ENCODE measurements at places on chromosomes 3 and 15.

GRCh38 chr3:20136231-20136630 lies 49.8 kb downstream of the SGO1 start:
- DNase-seq, result no peak

- DNase-seq, result no peak
Observed at GRCh38 chr15:70902107-70902506, 9.5 kb downstream of the LRRC49 start.

DNA sequence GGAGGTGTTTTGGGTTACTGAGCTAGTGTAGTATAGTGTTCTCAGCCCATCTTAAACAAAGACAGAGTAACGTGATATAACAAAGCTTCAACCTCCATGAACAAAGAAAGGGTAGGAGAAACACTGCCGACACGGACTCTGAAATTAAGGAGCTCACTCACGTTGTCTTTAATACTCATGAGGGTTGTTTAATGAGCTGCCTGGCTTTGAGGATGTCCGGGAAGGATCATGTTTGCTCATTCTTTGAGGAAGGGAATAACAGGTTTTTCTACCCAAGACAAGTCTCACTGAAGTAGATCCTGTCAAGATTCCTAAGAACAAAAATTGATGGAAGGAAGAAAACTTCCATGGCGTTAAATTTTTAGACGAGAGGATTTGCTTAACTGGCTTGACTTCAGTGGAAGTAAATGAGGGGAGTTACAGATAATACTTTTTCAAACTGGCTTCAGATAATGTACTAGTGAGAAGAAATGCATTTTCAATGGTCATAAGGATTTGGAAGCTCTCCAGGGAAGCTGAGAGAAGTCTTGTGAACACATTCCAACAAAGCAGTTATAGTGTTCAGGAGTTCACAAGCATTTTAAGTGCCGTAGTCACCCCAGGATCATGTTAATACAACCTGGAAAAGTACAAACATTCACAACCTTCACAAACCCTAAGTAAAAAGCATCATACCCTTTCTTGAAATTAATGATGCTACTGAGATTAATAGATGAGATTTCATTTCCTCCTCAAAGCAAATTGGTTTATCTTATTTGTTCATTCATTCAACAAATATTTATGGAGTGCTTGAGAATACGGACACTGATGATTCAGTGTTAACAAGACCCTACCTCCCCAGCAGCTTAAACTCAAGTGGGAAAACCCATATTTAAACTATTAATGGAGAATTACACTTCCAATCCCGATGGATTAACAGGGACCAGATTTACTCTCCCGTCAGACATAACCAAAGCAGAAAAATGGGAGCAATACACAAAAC lies 101.5 kb downstream of the SHQ1 start:
- DNase-seq, result no peak

- DNase-seq, result no peak
Observed at GRCh38 chr3:140128631-140129030, 193.6 kb downstream of the CLSTN2 start.

- DNase-seq, result no peak
Observed at GRCh38 chr15:70936326-70936725, 43.7 kb downstream of the LRRC49 start.

GRCh38 chr15:50131617-50132016 lies 12.6 kb upstream of the ATP8B4 start:
- no peak for DNase-seq

- DNase-seq, result no peak
Observed at GRCh38 chr3:20099060-20099459, 58.8 kb downstream of the KAT2B start.

GRCh38 chr3:12179441-12179840 lies 20.7 kb upstream of the TIMP4 start:
- DNase-seq, result no peak

GRCh38 chr15:69496001-69496400 lies 43.4 kb downstream of the RPLP1 start:
- no peak for DNase-seq

- no peak for DNase-seq
Observed at GRCh38 chr3:32175607-32176197, 62.8 kb upstream of the CMTM8 start.

- no peak for DNase-seq
Observed at GRCh38 chr15:53833134-53833624, 73.7 kb upstream of the WDR72 start.

DNA sequence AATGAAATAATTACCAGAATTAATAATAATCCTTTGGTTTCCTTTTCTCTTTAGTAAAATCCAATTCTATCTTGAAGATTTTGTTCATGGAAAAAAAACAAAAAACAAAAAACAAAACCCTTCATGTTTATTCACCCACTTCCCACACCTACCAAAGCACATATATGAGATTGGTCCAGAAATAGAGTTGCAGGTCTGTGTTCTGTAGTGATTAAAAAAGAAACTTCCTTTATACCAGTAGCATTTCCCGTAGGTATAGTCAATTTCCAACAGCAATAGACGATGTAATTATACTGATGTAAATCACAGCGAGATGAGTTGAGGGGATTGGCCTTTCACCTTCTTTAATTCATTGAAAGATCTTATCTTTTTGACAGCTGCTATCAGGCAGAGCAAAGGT lies 194.6 kb downstream of the SOX2 start:
- DNase-seq, result no peak

DNA sequence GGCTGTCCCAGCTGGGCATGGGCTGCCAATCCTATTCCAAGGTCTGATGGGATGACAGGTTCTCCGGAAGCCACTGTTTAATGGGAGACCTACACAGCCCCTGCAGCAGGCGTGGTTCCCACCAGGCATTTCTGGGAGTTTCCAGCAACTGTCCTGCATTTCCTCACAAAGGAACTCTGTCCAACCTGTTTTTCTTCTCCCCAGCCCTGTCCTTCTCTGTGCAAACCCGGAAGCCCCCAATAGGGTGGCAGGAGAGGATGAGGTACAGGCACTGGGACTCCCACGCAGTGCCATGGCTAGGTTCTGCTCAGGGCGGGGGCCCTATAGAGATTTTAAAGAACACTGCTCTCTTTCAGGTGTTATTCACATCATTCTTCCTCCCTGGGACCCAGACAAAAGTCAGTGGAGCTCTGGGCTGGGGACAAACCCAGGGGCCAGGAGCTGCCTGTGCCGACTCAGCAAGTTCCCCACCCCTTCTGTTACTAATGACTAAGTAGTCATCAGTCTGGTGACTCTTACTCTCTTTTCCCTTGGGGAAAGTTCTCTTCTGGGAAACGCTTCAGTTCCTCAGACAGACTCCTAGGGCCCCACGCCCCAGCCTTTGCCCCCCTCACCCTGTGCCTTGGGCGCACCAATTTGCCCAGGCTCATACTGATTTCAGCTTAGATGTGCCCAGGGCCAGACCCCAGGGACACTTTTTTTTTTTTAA lies 97.7 kb downstream of the CD47 start:
- no peak for DNase-seq

- DNase-seq, result no peak
Observed at GRCh38 chr3:44761101-44761423, 357 bp downstream of the KIAA1143 start.

DNA sequence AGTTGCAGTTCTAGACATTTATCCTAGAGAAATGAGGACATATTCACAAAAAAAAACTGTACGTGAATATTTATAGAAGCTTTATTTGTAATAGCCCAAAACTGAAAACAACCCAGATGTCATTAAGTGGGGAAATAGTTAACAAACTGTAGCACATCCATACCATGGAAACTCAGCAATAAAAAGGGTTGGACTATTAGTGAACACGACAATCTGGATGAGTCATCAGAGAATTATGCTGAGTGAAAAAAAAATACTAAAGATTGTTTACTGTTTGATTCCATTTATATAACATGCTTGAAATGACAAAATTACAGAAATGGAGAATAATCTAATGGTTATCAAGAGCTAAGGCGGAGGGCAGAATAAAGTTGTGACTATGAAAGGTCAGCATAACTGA lies 59.5 kb downstream of the CPA3 start:
- DNase-seq, result no peak

GRCh38 chr3:139721370-139721769 lies 43.6 kb upstream of the NMNAT3 start:
- no peak for DNase-seq

DNA sequence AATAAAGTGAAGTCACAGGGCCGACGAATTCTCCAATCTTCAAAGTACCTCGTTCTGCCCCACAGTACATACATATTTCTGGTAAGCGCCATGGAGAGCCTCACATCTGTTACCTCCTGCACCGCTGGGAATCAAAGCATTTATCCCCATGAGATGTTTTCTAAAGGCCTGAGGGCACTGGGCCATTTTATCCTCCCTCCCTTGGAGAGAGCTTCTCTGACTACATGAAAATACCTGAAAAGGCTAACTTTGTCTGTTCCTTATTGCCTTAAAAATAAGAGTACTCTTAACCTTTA lies 148.1 kb downstream of the RORA start:
- no peak for DNase-seq

Measured in sciatic nerve (tissue), 2 donors.